Osteocyte (in vitro differentiated cells): ENCODE measurements at places on chromosomes 2 and 18.

DNA sequence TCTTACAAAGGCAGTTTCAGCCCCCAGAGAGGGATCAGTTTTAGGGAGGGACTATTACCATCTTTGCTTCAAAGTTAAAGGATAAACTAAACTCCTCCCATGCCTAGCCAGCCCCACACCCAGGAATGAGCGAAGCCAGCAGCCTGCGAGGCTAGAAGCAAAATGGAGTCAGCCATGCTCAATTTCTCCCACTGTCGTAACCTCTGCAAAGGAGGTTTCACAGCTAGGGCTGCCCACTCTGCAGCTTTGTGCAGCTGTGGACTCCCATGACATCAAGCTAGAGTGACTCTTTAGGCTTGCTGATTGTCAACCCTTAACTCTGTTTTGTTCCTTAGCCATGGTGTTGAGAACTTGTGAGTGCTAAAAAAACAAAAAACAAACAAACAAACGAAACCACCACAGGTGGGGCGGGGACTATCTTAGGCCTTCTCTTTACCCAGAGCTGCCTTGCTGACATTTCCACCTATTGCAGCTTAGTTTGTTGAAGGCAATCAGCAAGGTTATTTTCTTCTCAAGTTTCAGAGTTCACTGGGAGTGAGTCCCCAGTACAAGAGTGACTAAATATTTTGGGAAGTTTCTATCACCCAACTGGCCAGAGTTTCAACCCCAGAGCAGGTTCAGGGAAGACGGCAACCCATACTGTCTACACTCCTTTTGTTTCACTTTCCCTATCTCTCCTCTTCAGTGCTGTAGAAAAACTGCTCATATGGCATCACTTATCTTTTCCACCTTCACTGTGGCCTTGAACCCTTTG, 592.1 kb downstream of the XIRP2 start:
- DNase-seq: no peak

- DNase-seq: no peak
Observed at GRCh38 chr2:229798446-229799155, 84.2 kb upstream of the DNER start.

DNA sequence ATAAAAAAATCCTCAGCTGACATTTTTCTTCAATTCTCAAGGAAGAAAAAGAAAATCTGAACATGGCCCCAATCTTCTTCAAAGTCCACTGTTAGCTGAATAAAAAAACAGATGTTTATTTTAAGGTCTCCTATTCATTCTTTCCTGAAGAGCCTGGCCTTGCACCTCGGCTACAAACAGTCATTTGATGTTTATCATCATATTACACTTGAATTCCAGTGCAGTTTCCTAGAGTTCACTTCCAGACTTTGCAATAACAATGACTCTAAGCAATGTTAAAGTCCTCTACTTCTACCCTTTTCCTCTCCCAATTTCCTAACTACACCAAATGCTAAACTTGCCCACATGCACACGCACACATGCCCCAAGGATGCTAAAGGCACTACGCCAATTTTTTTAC, 70.1 kb downstream of the NOL10 start:
- no peak for DNase-seq

- DNase-seq: no peak
Observed at GRCh38 chr2:68330691-68331090, 10.9 kb upstream of the CNRIP1 start.

- no peak for DNase-seq
Observed at GRCh38 chr2:17975401-17975800, 96.9 kb downstream of the KCNS3 start.

DNA sequence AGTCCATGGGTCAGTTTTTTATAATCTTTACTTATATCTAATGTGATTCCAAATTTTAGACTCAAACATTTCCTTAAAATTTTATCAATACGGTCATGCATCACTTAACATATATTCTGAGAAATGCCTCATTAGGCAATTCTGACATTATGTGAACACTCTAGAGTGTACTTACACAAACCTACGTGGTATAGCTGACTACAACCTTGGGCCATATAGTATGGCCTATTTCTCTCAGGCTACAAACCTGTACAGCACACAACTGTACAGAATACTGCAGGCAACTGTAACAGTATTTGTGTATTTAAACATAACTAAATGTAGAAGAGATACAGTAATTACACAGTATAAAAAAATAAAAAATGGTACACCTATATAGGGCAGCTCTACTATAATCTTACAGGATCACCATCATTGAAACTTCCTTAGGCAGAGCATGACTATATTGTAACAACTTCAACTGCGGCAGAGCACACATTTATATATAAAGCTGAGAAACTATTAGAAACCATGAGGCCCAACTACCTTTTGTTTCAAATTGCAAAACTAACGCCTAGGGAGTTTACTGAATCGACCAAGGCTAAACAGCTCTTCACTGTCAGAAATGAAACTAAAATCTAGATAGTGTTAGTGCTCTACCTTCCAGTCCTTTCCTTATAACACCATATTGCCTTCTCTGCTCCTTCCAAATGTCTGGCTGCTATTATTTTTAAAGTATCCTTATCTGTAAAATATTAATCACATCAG, 6.9 kb downstream of the YES1 start:
- DNase-seq: no peak

- DNase-seq: no peak
Observed at GRCh38 chr18:61749031-61749430, 143.8 kb downstream of the RNF152 start.

DNA sequence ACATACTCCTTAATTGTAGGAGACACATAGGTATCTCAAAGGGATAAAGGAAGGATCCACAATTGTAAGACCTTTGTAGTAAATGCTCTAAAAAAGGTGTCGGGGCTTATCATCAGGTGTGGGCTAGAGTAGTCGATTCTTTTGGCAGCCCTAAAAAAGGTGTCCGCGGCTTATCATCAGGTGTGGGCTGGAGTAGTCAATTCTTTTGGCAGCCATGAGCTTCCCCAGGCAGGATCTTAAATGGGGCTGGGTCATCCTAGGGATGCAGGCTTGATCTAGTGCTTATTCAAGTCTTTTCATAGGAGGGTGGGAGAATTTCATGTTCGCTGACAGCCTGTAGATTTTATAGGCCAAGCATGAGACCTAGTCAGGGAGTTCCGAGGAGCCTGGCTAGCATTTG, 406.4 kb upstream of the VWC2L start:
- DNase-seq: no peak

- DNase-seq: no peak
Observed at GRCh38 chr2:105621038-105621437, 123.7 kb upstream of the NCK2 start.

DNA sequence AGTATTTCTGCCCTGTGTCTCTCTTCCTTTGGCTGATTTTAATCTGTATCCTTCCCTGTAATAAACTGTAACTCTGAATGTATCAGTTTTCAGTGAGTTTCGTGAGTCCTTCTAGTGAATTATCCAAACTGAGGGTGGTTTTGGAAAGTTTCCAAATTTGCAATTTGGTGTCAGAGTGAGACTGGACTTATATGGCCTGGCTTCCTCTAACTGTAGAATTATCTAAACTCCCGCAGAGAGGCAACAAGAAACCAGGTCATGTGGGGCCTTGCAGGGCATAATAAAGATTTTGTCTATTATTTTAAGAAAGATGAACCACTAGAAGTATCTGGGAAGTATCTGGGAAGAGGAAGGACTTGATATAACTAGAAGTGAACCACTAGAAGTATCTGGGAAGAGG, 95.3 kb upstream of the RNF152 start:
- DNase-seq: no peak

DNA sequence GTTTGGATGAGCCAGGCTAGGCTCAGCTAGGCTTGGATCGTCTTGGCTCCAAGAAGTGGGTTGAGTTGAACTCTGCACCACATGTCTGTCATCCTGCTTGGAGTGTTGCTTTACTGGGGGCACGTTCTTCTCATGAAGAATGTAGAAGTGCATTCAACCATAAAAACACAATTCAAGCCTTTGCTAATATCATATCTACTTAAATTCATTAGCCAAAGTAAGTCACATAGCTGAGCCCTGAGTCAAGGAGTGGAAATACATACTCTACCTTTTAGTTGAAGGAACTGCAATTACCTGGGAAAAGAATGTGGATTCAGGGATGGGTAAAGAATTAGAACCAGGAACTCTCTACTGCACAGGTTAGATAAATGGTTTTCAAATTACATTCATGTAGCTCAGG, 360.4 kb upstream of the KCNH7 start:
- no peak for DNase-seq

- DNase-seq: no peak
Observed at GRCh38 chr2:33215983-33216382, 260.5 kb upstream of the RASGRP3 start.

GRCh38 chr2:85414761-85415553, 3.6 kb upstream of the SH2D6 start:
- DNase-seq: no peak

- no peak for DNase-seq
Observed at GRCh38 chr2:135942936-135943688, 42.3 kb downstream of the DARS1 start.

DNA sequence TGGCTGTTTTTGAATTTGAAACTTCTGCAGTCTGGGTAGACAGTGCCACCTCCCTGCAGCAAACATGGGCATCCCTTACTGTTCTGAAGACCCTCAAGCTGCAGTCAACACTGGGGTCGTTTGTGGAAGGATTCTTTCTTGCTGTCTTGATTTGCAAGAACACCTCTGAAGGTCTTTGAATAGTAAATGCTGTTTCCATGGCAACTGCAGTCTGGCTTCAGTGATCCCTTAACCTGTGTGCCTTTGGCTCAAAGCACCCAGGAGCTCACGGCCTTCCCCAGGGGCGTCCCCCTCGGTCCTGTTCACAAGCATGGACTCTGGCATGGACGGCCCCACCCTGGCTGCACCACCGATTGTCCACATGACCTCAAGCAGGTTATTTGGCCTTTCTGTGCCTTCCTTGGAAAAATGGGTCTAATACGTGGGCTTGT, 38.3 kb downstream of the LRRFIP1 start:
- DNase-seq: no peak

DNA sequence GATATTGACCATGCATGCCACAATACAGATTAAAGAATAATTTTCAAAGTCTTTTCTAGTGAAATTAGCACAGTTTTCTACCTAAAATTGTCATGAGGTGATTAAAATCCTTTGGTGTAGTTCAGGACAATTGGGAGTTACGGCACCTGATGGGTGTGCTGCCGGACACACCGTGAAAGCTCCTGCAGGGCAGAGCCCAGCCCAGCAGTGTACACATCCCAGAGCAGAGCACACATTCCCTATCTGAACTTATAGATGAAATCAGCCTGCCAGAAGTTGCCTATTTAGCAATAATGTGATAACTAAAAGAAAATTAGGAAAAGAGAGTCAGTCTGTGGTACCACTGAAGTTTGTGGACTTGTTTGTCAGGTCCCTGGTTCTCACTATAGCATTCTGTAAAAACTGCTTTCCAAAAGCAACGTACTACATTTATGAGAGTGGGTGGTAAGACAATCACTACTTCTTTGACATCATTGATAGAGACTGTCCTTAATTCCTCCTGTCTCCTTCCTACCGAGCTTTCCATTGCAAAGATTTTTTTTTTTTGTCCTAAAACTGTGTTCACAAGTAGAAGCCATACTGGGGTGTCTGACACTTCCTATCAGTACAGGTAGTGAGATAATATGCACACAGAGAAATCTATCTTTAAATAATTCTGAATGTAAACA, 3.4 kb downstream of the CYTIP start:
- DNase-seq: no peak

- DNase-seq: no peak
Observed at GRCh38 chr2:43110442-43110871, 115.9 kb downstream of the ZFP36L2 start.

GRCh38 chr2:200406379-200406778, 99.9 kb downstream of the SPATS2L start:
- DNase-seq: no peak

GRCh38 chr2:159882130-159882745, 84.2 kb upstream of the CD302 start:
- DNase-seq: no peak

- DNase-seq: no peak
Observed at GRCh38 chr18:10926621-10927161, 222.7 kb downstream of the PIEZO2 start.

DNA sequence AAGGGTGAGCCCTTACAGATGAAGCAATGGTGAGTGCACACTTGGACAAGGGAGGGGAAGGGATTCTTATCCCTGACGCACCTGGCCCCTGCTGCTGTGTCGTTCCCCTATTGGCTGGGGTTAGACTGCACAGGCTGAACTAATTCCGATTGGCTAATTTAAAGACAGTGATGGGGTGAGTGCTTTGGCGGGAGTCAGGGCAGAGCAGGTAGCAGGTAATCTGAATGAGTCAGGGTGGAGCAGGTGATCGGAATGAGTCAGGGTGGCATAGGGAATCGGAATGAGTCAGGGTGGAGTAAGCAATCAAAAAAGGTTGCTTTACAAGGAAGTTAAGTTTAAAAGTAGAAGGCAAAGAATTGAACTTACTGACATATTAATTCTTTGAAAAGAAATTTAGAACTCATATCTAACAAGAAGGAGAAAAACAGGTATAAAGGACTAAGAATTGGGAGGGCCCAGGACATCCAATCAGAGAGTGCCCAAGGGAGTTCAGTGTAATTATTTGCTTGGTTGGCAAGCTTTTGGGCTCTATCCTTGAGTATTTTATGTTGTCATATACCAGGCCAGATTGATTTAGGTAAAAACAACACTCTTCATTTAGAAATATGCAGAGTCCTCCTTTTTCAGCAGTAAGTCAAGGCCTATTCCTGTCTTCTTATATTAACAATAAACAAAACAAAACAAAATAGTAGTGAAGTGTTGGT, 52.3 kb upstream of the RALBP1 start:
- DNase-seq: peak; percentile 42

DNA sequence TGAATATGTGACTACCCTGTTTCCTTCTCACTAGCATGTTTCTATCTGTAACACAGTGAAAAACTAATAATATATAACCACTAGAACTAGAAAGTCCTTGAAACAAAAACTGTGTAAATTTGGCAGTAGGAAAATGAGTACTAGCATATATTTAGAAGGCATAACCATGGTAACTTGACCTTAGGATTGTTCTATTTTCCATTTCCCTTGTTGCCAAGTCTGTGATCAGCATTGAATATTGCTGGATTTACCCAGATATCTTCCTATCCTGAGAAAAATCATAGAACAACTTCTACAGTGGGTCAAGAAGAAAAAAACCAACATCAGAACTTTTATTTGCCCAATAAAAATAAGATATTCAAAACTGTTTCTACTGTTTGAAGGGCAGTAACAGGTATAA, 563.9 kb upstream of the NRXN1 start:
- no peak for DNase-seq

- DNase-seq: no peak
Observed at GRCh38 chr2:160632084-160632975, 138.7 kb upstream of the RBMS1 start.

- DNase-seq: no peak
Observed at GRCh38 chr2:59826177-59826576, 727.3 kb downstream of the BCL11A start.

DNA sequence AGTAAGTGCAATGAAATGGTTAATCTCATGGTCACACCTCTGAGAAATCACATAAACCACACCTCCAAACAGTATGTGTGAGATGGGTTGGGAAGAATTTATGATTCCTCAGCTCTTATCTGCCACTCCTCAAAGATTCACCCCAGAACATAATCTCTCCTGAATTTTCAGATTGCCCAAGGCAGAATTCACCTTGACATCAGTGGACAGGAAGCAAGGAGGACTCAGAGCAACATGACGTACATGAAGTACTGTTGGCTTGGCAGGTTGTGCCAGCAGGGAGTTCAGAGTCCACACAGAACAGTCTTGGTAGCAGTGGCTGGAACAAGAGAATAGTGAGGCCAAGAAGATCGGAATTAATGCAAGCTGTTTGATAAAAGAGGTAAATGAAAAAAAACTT, 31.7 kb upstream of the CYBRD1 start:
- DNase-seq: no peak

- no peak for DNase-seq
Observed at GRCh38 chr2:57936216-57936615, 110.4 kb upstream of the VRK2 start.

GRCh38 chr2:105714141-105714540, 30.6 kb upstream of the NCK2 start:
- DNase-seq: no peak
